ENCODE measurements at places on chromosomes 13 and 19. TPM values are rescaled to one million over a fixed set of nuclear protein-coding genes. Genes with fewer than 3 reads are reported as not detected.

The KCNN1 gene
- 0.55 TPM for total RNA-seq

The GADD45GIP1 gene
- 36.0 TPM for total RNA-seq

The ZNF576 gene
- total RNA-seq: 16.1 TPM

The ZNF358 gene
- total RNA-seq: 71.0 TPM

The CABP5 gene
- not detected for total RNA-seq

The LGI4 gene
- total RNA-seq: 31.6 TPM

The TDRD3 gene
- 41.8 TPM for total RNA-seq

The ZNF568 gene
- total RNA-seq: 8.7 TPM

The CGB7 gene
- total RNA-seq: not detected

The ERICH6B gene
- total RNA-seq: not detected

The SLC10A2 gene
- total RNA-seq: not detected

The SYDE1 gene
- 35.3 TPM for total RNA-seq

The PRTN3 gene
- total RNA-seq: not detected

The MAN2B1 gene
- total RNA-seq: 67.8 TPM

The SPRED3 gene
- total RNA-seq: not detected

The CLEC4M gene
- 1.4 TPM for total RNA-seq

- peak overlapping the region; percentile 71 for H3K27ac ChIP-seq
- no peaks in the 10 kb centered on the region for H3K27me3 ChIP-seq
- H3K36me3 ChIP-seq: no peaks in the 10 kb centered on the region
- peak; percentile 97 for DNase-seq
- peaks cover 16% of the 10 kb centered on the region for H3K4me1 ChIP-seq
- no peak overlapping the region for H3K4me3 ChIP-seq
Observed at GRCh38 chr19:18373892-18374629, 11.9 kb upstream of the GDF15 start.

DNA sequence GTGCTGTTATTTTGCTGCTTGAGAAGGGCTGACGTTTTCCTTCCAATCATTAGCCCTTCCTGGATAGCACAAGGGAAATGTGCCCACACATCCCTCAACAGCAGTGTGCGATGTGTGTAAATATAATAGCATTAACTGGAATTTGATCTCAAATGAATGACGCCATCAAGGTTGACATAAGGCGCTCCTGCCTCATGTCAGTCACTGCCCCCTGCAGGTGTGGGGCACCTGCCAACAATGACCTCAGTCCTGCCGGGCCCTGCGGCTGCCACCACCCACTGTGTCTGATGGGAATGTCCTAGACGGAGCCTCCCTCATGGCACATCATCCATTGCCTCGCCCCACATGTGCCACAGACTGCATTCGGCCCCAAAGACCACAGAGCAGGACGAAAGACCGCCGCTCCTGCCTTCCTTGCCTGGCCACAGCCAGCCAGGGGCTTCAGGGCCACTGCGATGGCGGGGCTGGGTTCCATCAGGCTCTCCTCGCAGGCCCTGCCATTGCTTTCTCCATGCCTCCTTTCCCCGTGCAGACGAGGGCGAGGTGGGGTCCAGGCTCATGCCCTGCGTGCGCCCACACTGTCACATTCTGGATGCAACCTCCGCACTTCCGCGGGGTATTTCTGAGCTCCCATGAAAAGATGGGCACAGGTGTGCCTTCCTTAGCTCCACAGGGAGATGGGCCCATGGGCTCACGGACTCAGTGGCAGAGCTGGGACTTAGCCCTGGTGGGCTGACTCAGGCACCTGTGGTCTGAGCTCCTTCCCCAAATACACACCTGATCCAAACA is 146.7 kb downstream of the SOX1 start:
- no peaks in the 10 kb centered on the region for H3K36me3 ChIP-seq
- H3K4me1 ChIP-seq: no peaks in the 10 kb centered on the region
- H3K4me3 ChIP-seq: no peak overlapping the region
- DNase-seq: no peak

GRCh38 chr13:114035583-114036531 is 62.0 kb upstream of the C13orf46 start:
- H3K4me1 ChIP-seq: peaks cover 21% of the 10 kb centered on the region
- no peaks in the 10 kb centered on the region for H3K36me3 ChIP-seq
- peak overlapping the region; percentile 59 for H3K27ac ChIP-seq
- no peak for DNase-seq

DNA sequence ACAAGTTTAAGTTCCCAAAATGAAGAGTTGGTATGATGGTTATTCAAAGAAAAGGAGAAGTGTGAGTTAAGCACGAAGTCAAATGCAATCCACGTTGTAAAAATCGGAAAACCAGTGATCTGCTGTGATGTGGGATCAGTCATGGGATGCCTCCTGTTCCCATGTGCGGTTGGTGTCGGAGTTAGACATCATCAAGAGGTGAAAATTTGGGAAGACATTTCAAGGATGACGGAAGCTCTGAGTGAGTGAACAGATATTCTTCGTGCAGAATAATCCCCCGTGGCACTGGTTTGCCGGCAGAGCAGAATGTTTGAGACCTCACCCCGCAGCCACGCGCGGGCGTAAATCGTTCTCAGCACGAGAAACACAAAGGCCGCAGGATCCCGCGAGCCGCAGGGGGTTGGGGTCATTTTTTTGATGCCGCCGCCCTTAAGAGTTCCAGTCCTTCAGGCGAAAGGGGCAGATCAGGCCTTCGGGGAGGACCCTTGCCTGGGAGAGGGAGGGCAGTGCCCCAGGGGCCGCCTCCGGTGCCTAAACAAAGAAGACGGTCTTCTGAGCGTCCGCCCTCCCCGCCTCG is 13.7 kb upstream of the SOX1 start:
- H3K4me1 ChIP-seq: no peaks in the 10 kb centered on the region
- H3K27ac ChIP-seq: no peak overlapping the region
- peaks cover 98% of the 10 kb centered on the region for H3K27me3 ChIP-seq
- no peaks in the 10 kb centered on the region for H3K36me3 ChIP-seq

GRCh38 chr13:113560645-113561416 is 23.7 kb upstream of the TFDP1 start:
- H3K27ac ChIP-seq: no peak overlapping the region
- H3K4me1 ChIP-seq: peaks cover 6% of the 10 kb centered on the region
- DNase-seq: no peak
- no peaks in the 10 kb centered on the region for H3K27me3 ChIP-seq
- no peak overlapping the region for H3K4me3 ChIP-seq
- H3K36me3 ChIP-seq: no peaks in the 10 kb centered on the region

DNA sequence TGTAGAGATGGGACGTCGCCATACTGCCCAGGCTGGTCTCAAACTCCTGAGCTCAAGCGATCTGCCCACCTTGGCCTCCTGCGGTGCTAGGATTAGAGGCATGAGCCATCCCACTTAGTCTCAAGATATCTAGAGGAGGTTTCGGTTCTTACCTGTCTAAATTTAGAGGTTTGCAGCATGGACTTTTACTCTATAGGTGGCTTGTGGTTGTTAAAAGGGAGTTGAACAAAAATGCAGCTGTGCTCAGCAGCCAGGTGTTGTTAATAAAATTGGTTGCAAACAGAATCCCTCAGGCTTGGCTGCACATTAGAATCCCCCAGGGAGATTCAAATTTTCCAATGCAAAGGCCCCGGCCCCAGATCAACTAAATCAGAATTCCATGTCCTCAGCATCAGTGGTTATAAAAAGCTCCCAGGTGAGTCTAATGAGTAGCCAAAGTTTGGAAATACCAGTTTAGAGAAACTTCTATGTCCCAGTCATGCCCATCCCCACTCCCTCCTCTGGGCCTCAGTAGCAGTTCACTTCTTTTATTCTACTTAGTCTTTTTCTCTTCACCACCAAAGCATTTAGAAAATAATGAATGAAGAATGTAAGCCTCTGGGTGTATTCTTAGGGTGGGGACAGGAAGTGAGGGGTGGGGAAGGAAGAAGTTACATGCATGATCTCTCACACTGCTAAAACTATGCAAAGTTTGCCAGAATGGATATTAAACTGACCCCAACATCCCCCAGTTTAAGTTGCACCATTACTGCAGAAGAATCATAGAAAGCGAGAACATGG is 471.0 kb downstream of the COG6 start:
- no peak for DNase-seq
- H3K27ac ChIP-seq: no peak overlapping the region
- no peaks in the 10 kb centered on the region for H3K36me3 ChIP-seq
- H3K4me3 ChIP-seq: no peak overlapping the region
- no peaks in the 10 kb centered on the region for H3K4me1 ChIP-seq

- H3K36me3 ChIP-seq: no peaks in the 10 kb centered on the region
- H3K4me1 ChIP-seq: peaks cover 6% of the 10 kb centered on the region
- peak overlapping the region; percentile 90 for H3K27ac ChIP-seq
- H3K4me3 ChIP-seq: peak overlapping the region; percentile 87
- no peaks in the 10 kb centered on the region for H3K27me3 ChIP-seq
Observed at GRCh38 chr13:32316501-32316900, 1.2 kb downstream of the BRCA2 start.

GRCh38 chr13:106566641-106567473 is 1.1 kb downstream of the ARGLU1 start:
- peak overlapping the region; percentile 95 for H3K27ac ChIP-seq
- peak overlapping the region; percentile 68 for H3K4me3 ChIP-seq
- DNase-seq: peak; percentile 75

- no peaks in the 10 kb centered on the region for H3K4me1 ChIP-seq
- peaks cover 30% of the 10 kb centered on the region for H3K36me3 ChIP-seq
- H3K27ac ChIP-seq: no peak overlapping the region
- no peaks in the 10 kb centered on the region for H3K27me3 ChIP-seq
- no peak for DNase-seq
- no peak overlapping the region for H3K4me3 ChIP-seq
Observed at GRCh38 chr19:4267101-4267900, 11.8 kb upstream of the SHD start.

GRCh38 chr13:99045396-99045795 is 67.5 kb upstream of the DOCK9 start:
- no peak overlapping the region for H3K4me3 ChIP-seq
- peak overlapping the region; percentile 70 for H3K27ac ChIP-seq
- no peaks in the 10 kb centered on the region for H3K27me3 ChIP-seq
- no peaks in the 10 kb centered on the region for H3K36me3 ChIP-seq

- H3K27me3 ChIP-seq: no peaks in the 10 kb centered on the region
- no peak for DNase-seq
- H3K27ac ChIP-seq: no peak overlapping the region
- H3K4me3 ChIP-seq: no peak overlapping the region
Observed at GRCh38 chr19:947090-947706, 21.4 kb downstream of the ARID3A start.

DNA sequence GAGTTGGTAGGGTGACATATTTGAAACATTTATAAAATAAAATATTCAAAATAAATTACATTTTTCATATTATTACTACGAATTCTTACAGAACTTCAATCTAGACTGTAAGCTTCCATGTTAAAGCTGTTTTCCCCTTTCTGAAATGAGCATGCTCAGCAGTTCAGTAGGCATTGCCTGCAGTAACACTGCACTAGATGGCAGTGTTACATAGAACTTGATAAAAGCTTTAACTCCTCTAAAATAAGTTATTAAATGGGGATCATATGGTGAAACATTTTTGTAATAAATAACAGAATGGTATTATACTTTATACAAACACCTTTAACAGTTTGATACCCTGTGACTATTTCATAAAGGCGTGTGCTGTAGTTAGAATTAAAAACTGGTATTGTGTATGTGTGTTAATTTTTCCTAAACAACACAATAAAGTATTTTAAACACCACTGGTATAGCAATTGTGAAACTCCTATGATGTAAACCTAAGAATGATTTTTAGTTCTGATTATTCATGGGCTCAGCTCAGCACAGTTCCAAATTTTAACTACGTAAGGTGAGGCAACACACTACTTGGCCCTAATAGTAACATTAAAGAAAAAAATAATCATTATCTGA is 11.6 kb upstream of the GPR18 start:
- peaks cover 3% of the 10 kb centered on the region for H3K36me3 ChIP-seq
- H3K27me3 ChIP-seq: no peaks in the 10 kb centered on the region
- DNase-seq: no peak
- no peak overlapping the region for H3K4me3 ChIP-seq
- H3K4me1 ChIP-seq: no peaks in the 10 kb centered on the region

- H3K4me1 ChIP-seq: no peaks in the 10 kb centered on the region
- H3K27me3 ChIP-seq: no peaks in the 10 kb centered on the region
- H3K27ac ChIP-seq: no peak overlapping the region
- no peaks in the 10 kb centered on the region for H3K36me3 ChIP-seq
- H3K4me3 ChIP-seq: no peak overlapping the region
Observed at GRCh38 chr13:111493468-111493867, 173.0 kb downstream of the TEX29 start.

- no peaks in the 10 kb centered on the region for H3K36me3 ChIP-seq
- H3K27me3 ChIP-seq: no peaks in the 10 kb centered on the region
- no peak for DNase-seq
- H3K27ac ChIP-seq: no peak overlapping the region
Observed at GRCh38 chr13:101614491-101614890, 162.0 kb downstream of the ITGBL1 start.

DNA sequence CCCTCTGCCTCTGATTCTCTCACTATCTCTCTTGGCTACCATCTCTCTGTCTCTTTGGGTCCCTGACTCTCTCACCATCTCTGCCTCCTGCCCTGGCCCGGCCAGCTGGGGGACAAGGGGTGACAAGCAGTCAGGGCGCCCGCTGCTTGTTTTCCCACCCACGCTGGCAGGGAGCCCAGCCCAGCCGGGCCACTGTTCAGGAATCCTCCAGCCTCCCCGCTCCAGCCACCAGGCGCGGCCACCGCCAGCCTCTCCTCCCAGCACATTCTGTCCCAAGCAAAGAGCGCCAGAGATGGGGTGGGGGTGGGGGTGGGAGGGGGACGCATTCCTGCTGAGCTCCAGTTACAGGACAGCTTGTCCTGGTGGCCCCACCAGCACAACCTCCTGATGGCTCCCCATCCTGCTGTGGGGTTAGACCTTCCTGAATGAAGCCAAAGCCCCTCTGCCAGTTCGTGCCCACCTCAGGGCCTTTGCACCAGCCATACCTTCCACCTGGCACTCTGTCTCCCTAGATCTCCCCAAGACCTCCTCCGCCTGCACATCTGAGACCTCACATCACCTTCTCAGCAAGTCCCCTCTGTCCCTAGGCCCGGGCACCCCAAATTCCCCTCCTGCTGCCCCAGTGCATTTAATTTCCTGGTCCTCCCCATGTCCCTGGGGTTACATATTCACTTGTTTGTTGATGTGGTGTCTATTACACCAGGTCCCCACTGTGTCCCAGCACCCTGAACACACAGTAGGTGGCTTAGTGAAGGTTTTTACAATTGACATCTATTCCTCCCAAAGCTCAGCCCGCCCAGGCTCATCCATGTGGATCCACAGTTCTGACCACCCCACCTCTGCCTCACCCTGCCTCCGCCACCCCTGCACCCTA is 12.5 kb downstream of the ARRDC2 start:
- no peaks in the 10 kb centered on the region for H3K27me3 ChIP-seq
- no peaks in the 10 kb centered on the region for H3K36me3 ChIP-seq
- no peaks in the 10 kb centered on the region for H3K4me1 ChIP-seq
- H3K4me3 ChIP-seq: no peak overlapping the region
- peak; percentile 95 for DNase-seq

GRCh38 chr19:16366433-16367260 is 42.0 kb downstream of the KLF2 start:
- no peak overlapping the region for H3K4me3 ChIP-seq
- H3K27me3 ChIP-seq: no peaks in the 10 kb centered on the region
- DNase-seq: peak; percentile 48
- peaks cover 1% of the 10 kb centered on the region for H3K4me1 ChIP-seq
- peak overlapping the region; percentile 21 for H3K27ac ChIP-seq

GRCh38 chr19:34017601-34018000 is 154.7 kb upstream of the LSM14A start:
- H3K27me3 ChIP-seq: peaks cover 5% of the 10 kb centered on the region
- H3K36me3 ChIP-seq: no peaks in the 10 kb centered on the region
- H3K27ac ChIP-seq: no peak overlapping the region
- no peaks in the 10 kb centered on the region for H3K4me1 ChIP-seq
- DNase-seq: no peak

Data from sigmoid colon (tissue), 7 donors.